ENCODE measurements at places on chromosomes 16 and 17. TPM values are rescaled to one million over a fixed set of nuclear protein-coding genes. Genes with fewer than 3 reads are reported as not detected.

Gene KRTAP4-6
- total RNA-seq, result not detected

Gene TP53TG3D
- total RNA-seq, result not detected

Gene ZFPM1
- 1.7 TPM for total RNA-seq

Gene MYADML2
- total RNA-seq, result not detected

Gene PTGES3L
- 0.13 TPM for total RNA-seq

Gene STARD3
- 18.4 TPM for total RNA-seq

Gene PRKAR1A
- 248 TPM for total RNA-seq

Gene NPIPA2
- total RNA-seq, result 0.53 TPM

Gene CTCF
- total RNA-seq, result 21.1 TPM

Gene PLK1
- total RNA-seq, result 1.3 TPM

Gene PLEKHG4
- 8.2 TPM for total RNA-seq

Gene SEC14L5
- total RNA-seq, result 0.13 TPM

Gene KIFC3
- 35.8 TPM for total RNA-seq

Gene BCL7C
- 50.1 TPM for total RNA-seq

Gene KRT33B
- total RNA-seq, result 0.79 TPM

Gene HOXB13
- total RNA-seq, result not detected

Gene KRTAP4-1
- not detected for total RNA-seq

Gene CDH11
- 82.1 TPM for total RNA-seq

Data from bronchial epithelial cell (primary cell).